ENCODE measurements at places on chromosomes 12 and 14.

- DNase-seq = no peak
Observed at GRCh38 chr14:73613419-73613963, 1.2 kb downstream of the ACOT6 start.

- no peak for DNase-seq
Observed at GRCh38 chr12:53336181-53336681, at the start of gene SP7. Gene SP7, minus strand, starts transcription at chr12:53336354. Its CDS starts 708 bp downstream, at chr12:53335646.

DNA sequence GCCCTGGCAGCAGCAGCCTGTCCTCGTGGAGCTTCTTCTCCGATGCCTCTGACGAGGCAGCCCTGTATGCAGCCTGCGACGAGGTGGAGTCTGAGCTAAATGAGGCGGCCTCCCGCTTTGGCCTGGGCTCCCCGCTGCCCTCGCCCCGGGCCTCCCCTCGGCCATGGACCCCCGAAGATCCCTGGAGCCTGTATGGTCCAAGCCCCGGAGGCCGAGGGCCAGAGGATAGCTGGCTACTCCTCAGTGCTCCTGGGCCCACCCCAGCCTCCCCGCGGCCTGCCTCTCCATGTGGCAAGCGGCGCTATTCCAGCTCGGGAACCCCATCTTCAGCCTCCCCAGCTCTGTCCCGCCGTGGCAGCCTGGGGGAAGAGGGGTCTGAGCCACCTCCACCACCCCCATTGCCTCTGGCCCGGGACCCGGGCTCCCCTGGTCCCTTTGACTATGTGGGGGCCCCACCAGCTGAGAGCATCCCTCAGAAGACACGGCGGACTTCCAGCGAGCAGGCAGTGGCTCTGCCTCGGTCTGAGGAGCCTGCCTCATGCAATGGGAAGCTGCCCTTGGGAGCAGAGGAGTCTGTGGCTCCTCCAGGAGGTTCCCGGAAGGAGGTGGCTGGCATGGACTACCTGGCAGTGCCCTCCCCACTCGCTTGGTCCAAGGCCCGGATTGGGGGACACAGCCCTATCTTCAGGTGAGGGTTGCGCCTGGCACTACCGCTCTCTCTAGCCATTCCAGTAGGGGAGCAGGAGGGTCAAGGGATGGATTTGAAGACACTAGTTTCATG is 2.1 kb downstream of the NFATC4 start:
- no peak for DNase-seq

GRCh38 chr12:112341046-112341825 is 41.0 kb downstream of the HECTD4 start:
- peak; percentile 10 for DNase-seq

DNA sequence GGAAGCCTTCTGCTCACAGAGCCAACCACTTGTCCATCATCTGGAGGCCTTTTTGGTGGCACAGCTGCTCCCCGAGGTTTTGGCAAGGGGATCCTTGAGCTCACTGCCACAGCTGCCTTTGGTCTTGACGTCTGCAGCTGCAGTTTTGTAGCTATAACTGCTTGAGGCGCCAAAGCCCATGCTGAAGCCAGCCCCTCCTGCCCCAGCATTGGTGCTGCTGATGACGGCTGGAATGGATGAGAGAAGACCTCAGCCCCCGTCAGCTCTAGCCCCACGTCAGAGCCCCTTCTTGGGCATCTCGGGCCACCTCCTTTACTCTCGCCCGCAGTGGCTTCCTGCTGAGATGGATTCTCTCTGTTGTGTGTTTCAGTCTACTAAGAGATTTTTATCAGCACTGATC is 12.3 kb upstream of the KRT74 start:
- peak; percentile 25 for DNase-seq

Measured in NCI-H1694 (cell line).